Mesenchymal stem cell (in vitro differentiated cells and primary cell): ENCODE measurements at places on chromosomes 4 and X.
A peak's percentile ranks its signal among the peaks of the same experiment; 100 is the strongest.

- no peaks in the 10 kb centered on the region for H3K4me1 ChIP-seq
- H3K4me3 ChIP-seq: no peak overlapping the region
- H3K27me3 ChIP-seq: no peaks in the 10 kb centered on the region
- peaks cover 31% of the 10 kb centered on the region for H3K36me3 ChIP-seq
Measured at GRCh38 chr4:185370268-185370949, 25.3 kb downstream of the LRP2BP start.

DNA sequence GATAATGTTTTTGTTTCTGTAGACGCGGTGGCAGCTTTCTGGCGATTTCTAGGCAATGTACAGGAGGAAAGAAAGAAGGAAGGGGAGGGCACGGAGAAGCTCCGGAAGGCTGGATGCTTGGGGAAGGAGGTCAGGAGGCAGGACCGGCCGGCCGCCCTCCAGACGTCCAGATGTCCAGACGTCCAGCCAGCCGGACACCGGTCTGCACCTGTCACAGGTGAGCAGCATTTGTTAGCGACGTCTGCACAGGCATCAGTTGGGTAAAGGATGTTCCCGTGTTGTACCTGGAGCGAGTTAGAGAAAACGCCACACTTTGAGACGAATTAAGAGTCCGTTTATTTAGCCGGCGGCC is 90.0 kb upstream of the PPP2R3B start:
- no peaks in the 10 kb centered on the region for H3K27me3 ChIP-seq
- H3K36me3 ChIP-seq: no peaks in the 10 kb centered on the region
- no peak overlapping the region for H3K4me3 ChIP-seq

GRCh38 chr4:71487344-71487920 is 148.6 kb downstream of the SLC4A4 start:
- peak; percentile 27 for DNase-seq
- no peak overlapping the region for H3K4me3 ChIP-seq
- H3K27me3 ChIP-seq: no peaks in the 10 kb centered on the region
- H3K36me3 ChIP-seq: no peaks in the 10 kb centered on the region

DNA sequence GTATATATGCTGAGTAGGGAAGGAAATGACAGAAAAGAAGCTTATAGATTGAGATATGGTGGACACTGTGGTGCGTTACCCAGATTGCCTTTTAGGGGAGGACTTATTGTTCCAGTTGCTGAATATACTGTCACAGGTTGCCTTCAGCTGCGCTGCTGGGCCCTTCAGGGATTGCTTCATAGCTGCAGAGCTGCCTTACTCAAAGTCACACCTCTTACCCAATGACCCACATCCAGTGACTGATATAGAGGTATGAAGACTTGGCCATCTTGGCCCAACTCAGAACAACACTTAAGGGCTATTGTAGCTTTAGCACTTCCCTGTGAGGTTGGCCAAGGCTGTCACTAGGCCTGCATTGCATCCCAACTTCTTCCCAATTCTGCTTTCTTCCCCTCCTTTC is 63.4 kb upstream of the TMEM164 start:
- no peaks in the 10 kb centered on the region for H3K27me3 ChIP-seq
- no peak for DNase-seq
- no peak overlapping the region for H3K4me3 ChIP-seq

DNA sequence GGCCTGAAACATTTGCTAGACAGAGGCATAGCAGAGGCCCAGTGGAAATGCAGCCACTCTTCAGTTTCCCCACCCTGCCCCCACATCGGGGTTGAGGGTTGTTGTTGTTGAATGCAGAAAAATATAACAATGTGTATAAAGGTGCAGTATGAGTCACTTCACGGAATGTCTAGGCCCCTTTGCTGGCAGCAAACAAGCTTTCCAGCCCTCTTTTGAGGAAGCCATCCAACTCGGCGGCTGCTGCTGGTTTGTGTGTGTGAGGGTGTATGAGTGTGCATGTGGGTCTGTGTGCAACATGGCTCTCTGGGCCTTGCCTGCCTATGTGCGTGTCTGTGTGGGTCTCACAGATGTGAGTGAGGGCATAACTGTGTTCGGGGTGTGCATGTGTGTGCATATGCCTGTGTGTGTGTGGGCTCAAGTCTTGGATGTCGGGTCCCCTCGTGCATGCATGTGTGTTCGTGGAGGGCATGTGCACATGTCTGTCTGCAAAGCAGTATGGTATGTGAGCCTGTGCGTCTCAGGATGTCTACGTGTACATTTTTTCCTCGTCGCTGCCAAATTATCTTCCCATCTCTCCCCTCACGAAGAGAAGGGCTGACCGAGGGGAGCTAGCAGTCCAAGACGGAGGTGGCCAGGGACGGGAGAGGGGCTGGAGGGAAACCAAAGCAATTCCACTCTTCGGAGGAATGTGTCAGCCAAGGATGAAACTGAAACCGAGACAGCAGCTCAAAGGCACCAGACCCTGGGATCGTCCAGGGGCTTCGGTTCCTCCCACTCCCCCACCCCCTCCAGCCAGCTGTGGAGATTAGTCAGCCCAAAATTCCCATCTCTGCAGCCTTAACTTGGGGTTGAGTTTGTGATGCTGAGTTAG is 8.4 kb upstream of the ELF4 start:
- no peak overlapping the region for H3K4me3 ChIP-seq
- H3K27me3 ChIP-seq: peaks cover 11% of the 10 kb centered on the region
- peak overlapping the region; percentile 73 for H3K27ac ChIP-seq
- peak; percentile 77 for DNase-seq

- H3K36me3 ChIP-seq: no peaks in the 10 kb centered on the region
- H3K4me3 ChIP-seq: no peak overlapping the region
- H3K27ac ChIP-seq: no peak overlapping the region
- no peak for DNase-seq
Measured at GRCh38 chr4:153426207-153426885, 39.8 kb upstream of the TMEM131L start.

GRCh38 chrX:133792198-133792953 is 193.0 kb downstream of the GPC3 start:
- peaks cover 17% of the 10 kb centered on the region for H3K27me3 ChIP-seq
- peak; percentile 72 for DNase-seq
- H3K27ac ChIP-seq: no peak overlapping the region

DNA sequence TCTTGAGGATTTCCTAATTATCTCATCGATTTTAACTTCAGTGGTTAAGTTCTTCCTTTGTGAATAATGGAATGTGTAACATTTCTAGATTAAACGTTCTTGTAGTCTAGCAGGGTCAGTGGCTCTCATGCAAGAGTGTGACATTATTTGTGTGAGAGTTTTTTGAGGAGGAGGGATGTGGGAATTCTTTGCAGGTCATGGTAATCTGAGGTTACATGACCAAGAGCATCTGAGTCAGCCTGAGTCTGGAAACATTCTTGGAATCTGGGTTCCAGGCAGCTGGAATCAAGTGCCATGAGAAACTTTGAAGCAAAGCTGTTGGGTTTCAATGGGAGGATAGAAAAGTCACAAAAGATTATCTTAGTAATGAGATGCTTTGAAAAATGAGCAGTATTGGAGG is 49.5 kb downstream of the GK start:
- H3K27ac ChIP-seq: no peak overlapping the region
- no peaks in the 10 kb centered on the region for H3K4me1 ChIP-seq

- no peak overlapping the region for H3K27ac ChIP-seq
- no peaks in the 10 kb centered on the region for H3K36me3 ChIP-seq
- no peak overlapping the region for H3K4me3 ChIP-seq
- no peaks in the 10 kb centered on the region for H3K4me1 ChIP-seq
Measured at GRCh38 chr4:10623241-10623640, 61.3 kb downstream of the CLNK start.

DNA sequence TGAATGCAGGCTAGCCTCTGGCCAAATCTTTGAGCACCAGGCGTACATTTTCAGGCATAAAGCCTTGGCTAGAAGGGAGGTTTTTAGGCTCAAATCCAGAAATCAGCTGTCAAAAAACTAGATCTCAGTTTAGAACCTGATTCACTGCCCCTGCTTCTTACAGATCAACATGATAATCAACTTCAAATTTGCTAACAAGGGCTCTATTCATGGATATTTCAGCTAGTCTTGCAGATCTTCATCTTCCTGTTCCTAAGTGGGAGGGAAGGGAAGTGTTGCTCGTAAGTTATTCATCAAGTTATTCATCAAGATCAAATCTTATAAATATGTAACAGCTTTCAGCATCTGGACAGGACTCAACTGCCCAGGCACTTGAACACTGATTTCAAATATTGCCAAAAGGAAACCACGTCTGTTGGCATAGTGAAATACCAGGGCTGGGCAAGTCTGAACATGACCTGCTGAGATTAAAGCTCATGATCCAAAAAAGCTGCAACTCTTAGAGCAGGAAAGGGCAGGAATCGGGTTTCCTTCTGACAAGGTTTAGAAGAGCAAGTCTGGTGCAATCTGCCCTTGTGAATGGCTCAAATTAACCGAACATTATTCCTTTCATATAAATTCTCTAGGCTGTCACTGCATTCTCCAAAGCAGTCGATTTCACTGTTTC is 200.3 kb downstream of the PDGFC start:
- H3K4me3 ChIP-seq: no peak overlapping the region
- DNase-seq: peak; percentile 49
- no peaks in the 10 kb centered on the region for H3K36me3 ChIP-seq
- H3K27me3 ChIP-seq: no peaks in the 10 kb centered on the region
- peak overlapping the region; percentile 96 for H3K27ac ChIP-seq

GRCh38 chrX:147550217-147550616 is 361.5 kb upstream of the FMR1 start:
- H3K36me3 ChIP-seq: no peaks in the 10 kb centered on the region
- H3K4me3 ChIP-seq: no peak overlapping the region
- H3K27ac ChIP-seq: no peak overlapping the region
- no peak for DNase-seq
- no peaks in the 10 kb centered on the region for H3K27me3 ChIP-seq
- H3K4me1 ChIP-seq: no peaks in the 10 kb centered on the region

DNA sequence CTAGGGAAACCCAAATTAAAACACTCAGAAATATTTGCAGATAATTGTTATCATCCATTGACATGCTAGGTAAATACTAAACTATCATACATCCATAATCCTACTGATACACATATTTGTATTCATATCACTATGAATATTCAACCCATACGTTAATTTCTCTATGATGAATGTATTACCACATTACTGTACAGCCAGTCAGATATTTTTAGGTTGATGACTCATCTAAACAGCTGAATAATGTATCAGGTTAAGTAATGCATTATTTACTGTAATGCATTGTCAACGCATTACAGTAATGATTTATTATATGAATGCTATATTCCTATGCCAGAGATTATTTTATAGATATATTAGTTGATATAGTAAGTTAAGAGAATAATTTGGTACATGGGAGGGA is 37.1 kb downstream of the VEGFC start:
- H3K27ac ChIP-seq: no peak overlapping the region
- DNase-seq: no peak
- H3K4me3 ChIP-seq: no peak overlapping the region
- H3K27me3 ChIP-seq: no peaks in the 10 kb centered on the region
- H3K4me1 ChIP-seq: no peaks in the 10 kb centered on the region

GRCh38 chrX:153411988-153412574 is 809 bp downstream of the ZFP92 start:
- H3K4me3 ChIP-seq: no peak overlapping the region
- H3K36me3 ChIP-seq: no peaks in the 10 kb centered on the region
- DNase-seq: no peak
- H3K27ac ChIP-seq: no peak overlapping the region
- no peaks in the 10 kb centered on the region for H3K4me1 ChIP-seq
- peaks cover 21% of the 10 kb centered on the region for H3K27me3 ChIP-seq

- no peaks in the 10 kb centered on the region for H3K36me3 ChIP-seq
- H3K4me1 ChIP-seq: peaks cover 5% of the 10 kb centered on the region
- no peaks in the 10 kb centered on the region for H3K27me3 ChIP-seq
- DNase-seq: peak; percentile 29
- no peak overlapping the region for H3K4me3 ChIP-seq
- no peak overlapping the region for H3K27ac ChIP-seq
Measured at GRCh38 chr4:116925900-116926457, 159.4 kb downstream of the TRAM1L1 start.

- no peaks in the 10 kb centered on the region for H3K36me3 ChIP-seq
- no peak overlapping the region for H3K4me3 ChIP-seq
- DNase-seq: no peak
- no peaks in the 10 kb centered on the region for H3K27me3 ChIP-seq
- no peak overlapping the region for H3K27ac ChIP-seq
Measured at GRCh38 chrX:7071390-7071789, 76.1 kb upstream of the STS start.

- H3K4me1 ChIP-seq: no peaks in the 10 kb centered on the region
- H3K27me3 ChIP-seq: no peaks in the 10 kb centered on the region
- no peaks in the 10 kb centered on the region for H3K36me3 ChIP-seq
- peak; percentile 75 for DNase-seq
- H3K27ac ChIP-seq: no peak overlapping the region
Measured at GRCh38 chrX:51837921-51838320, 55.5 kb upstream of the MAGED1 start.

DNA sequence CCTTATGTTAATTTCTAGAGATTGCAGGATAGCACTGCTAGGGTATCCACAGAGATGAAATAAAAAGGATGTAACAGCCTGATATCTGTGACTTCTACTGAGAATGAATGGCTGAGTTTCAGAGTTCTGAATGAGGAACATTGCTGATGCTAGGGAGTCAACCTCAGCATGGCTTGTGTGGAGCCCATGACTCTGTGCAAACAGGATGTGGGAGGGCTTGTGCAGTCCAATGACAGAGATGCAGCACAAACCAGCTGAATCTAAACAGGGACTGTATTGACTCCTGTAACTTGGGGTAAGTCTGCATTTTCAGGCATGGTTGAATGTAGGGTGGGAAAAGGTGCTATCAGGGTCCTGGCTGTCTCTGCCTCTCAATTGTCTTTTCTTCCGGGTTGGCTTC is 5.3 kb upstream of the RASL11B start:
- no peak overlapping the region for H3K4me3 ChIP-seq
- peaks cover 7% of the 10 kb centered on the region for H3K4me1 ChIP-seq
- DNase-seq: no peak
- H3K27me3 ChIP-seq: peaks cover 25% of the 10 kb centered on the region
- no peak overlapping the region for H3K27ac ChIP-seq

GRCh38 chr4:127737295-127737694 is 7.1 kb downstream of the SLC25A31 start:
- no peak for DNase-seq
- no peaks in the 10 kb centered on the region for H3K36me3 ChIP-seq
- no peak overlapping the region for H3K4me3 ChIP-seq
- no peaks in the 10 kb centered on the region for H3K27me3 ChIP-seq
- H3K4me1 ChIP-seq: peaks cover 2% of the 10 kb centered on the region

GRCh38 chrX:103554687-103555424 is 30.5 kb upstream of the TCEAL4 start:
- peak; percentile 75 for DNase-seq
- no peaks in the 10 kb centered on the region for H3K4me1 ChIP-seq
- no peak overlapping the region for H3K27ac ChIP-seq
- no peaks in the 10 kb centered on the region for H3K36me3 ChIP-seq
- peak overlapping the region; percentile 45 for H3K4me3 ChIP-seq
- peaks cover 25% of the 10 kb centered on the region for H3K27me3 ChIP-seq

GRCh38 chr4:24794916-24795665 is at the start of gene SOD3:
Gene SOD3, plus strand, starts transcription at chr4:24795573. Its CDS starts 3,949 bp downstream, at chr4:24799522.
- no peak within 1 kb of the TSS for H3K27ac ChIP-seq
- peaks cover 8% of the 10 kb centered on the region for H3K36me3 ChIP-seq
- H3K27me3 ChIP-seq: peaks cover 25% of the 10 kb centered on the region
- peaks cover 20% of the 10 kb centered on the region for H3K4me1 ChIP-seq
- peak; percentile 69 for DNase-seq

- H3K36me3 ChIP-seq: no peaks in the 10 kb centered on the region
- H3K4me3 ChIP-seq: no peak overlapping the region
- no peak for DNase-seq
- no peak overlapping the region for H3K27ac ChIP-seq
Measured at GRCh38 chr4:182937268-182938204, 20.4 kb upstream of the DCTD start.
